ENCODE measurements at places on chromosomes 11 and 22. TPM values are rescaled to one million over a fixed set of nuclear protein-coding genes. Genes with fewer than 3 reads are reported as not detected.

GRCh38 chr11:74030723-74031676, 22.1 kb upstream of the UCP3 start:
- DNase-seq = no peak

- DNase-seq = no peak
These were observed 11.5 kb upstream of the GRAMD1B start for GRCh38 chr11:123418351-123419114.

- peak; percentile 52 for DNase-seq
These were observed 219.2 kb downstream of the NAV2 start for GRCh38 chr11:19931771-19932369.

The MS4A3 gene
- not detected for polyA plus RNA-seq

The OR51B5 gene
- 0.47 TPM for polyA plus RNA-seq

The CEP126 gene
- 5.9 TPM for polyA plus RNA-seq

The CAPN5 gene
- 7.0 TPM for polyA plus RNA-seq
